CD4-positive, alpha-beta T cell (primary cell): ENCODE measurements at places on chromosomes 11 and 22. TPM values are rescaled to one million over a fixed set of nuclear protein-coding genes. Genes with fewer than 3 reads are reported as not detected.

GRCh38 chr22:38729946-38730345, 24.2 kb downstream of the GTPBP1 start:
- H3K27me3 ChIP-seq, result no peaks in the 10 kb centered on the region
- peaks cover 76% of the 10 kb centered on the region for H3K36me3 ChIP-seq
- no peak for DNase-seq

GRCh38 chr11:119758291-119758690, 29.3 kb upstream of the NECTIN1 start:
- H3K36me3 ChIP-seq, result no peaks in the 10 kb centered on the region
- DNase-seq, result no peak
- H3K27ac ChIP-seq, result no peak overlapping the region
- no peak overlapping the region for H3K4me3 ChIP-seq

GRCh38 chr22:19723232-19723982, at the start of gene GP1BB:
Gene GP1BB (plus strand): TSS chr22:19723539. CDS start chr22:19723570, 31 bp downstream.
- DNase-seq, result no peak
- H3K4me1 ChIP-seq, result peaks cover 26% of the 10 kb centered on the region
- no peaks in the 10 kb centered on the region for H3K36me3 ChIP-seq
- H3K27ac ChIP-seq, result no peak within 1 kb of the TSS
- peaks cover 36% of the 10 kb centered on the region for H3K27me3 ChIP-seq
- H3K4me3 ChIP-seq, result peak within 1 kb of the TSS; percentile 16

GRCh38 chr11:836274-836673, 3.5 kb downstream of the CD151 start:
- no peak overlapping the region for H3K27ac ChIP-seq
- peaks cover 5% of the 10 kb centered on the region for H3K27me3 ChIP-seq
- DNase-seq, result no peak
- peaks cover 52% of the 10 kb centered on the region for H3K4me1 ChIP-seq
- H3K4me3 ChIP-seq, result no peak overlapping the region

DNA sequence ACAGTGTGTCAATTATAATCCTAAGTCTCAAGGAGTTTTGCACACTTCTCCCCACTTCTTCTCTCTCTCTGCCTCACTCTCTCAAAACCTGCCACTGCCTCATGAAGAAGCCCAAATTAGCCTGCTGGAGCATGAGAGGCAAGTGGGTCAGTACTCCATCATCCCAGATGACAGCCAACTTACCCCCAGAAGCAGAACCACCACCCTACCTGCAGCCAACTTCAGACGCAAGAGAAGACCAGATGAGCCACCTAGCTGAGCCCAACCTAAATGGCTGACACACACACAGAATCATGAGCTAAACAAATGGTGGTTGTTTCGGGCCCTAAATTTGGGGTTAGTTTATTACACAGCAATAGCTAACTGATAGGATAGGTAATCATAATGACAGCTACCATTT, 61.2 kb downstream of the CD82 start:
- H3K4me1 ChIP-seq, result peaks cover 22% of the 10 kb centered on the region
- DNase-seq, result no peak
- peaks cover 9% of the 10 kb centered on the region for H3K36me3 ChIP-seq
- no peak overlapping the region for H3K4me3 ChIP-seq
- H3K27me3 ChIP-seq, result no peaks in the 10 kb centered on the region

DNA sequence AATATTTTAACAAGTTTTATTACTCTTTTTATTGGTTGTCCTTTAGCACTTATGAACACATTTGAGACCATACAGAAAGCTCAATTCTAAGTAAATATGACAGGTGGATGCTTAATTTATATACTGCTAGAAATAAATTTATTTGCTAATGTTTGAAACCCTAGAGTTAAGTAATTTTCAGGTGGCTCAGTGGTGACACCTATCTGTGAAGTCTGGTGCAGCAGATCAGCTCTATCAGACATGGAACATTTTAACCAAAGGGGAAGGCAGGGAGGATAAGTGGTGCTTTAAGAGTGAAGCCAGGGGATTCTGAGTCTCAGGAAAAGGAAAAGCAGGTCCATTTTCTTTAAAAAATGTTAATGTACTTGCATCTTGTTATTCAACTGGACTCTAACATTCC, 175.8 kb downstream of the DSCAML1 start:
- H3K36me3 ChIP-seq, result no peaks in the 10 kb centered on the region
- no peaks in the 10 kb centered on the region for H3K4me1 ChIP-seq
- H3K27ac ChIP-seq, result no peak overlapping the region
- DNase-seq, result no peak
- no peaks in the 10 kb centered on the region for H3K27me3 ChIP-seq

DNA sequence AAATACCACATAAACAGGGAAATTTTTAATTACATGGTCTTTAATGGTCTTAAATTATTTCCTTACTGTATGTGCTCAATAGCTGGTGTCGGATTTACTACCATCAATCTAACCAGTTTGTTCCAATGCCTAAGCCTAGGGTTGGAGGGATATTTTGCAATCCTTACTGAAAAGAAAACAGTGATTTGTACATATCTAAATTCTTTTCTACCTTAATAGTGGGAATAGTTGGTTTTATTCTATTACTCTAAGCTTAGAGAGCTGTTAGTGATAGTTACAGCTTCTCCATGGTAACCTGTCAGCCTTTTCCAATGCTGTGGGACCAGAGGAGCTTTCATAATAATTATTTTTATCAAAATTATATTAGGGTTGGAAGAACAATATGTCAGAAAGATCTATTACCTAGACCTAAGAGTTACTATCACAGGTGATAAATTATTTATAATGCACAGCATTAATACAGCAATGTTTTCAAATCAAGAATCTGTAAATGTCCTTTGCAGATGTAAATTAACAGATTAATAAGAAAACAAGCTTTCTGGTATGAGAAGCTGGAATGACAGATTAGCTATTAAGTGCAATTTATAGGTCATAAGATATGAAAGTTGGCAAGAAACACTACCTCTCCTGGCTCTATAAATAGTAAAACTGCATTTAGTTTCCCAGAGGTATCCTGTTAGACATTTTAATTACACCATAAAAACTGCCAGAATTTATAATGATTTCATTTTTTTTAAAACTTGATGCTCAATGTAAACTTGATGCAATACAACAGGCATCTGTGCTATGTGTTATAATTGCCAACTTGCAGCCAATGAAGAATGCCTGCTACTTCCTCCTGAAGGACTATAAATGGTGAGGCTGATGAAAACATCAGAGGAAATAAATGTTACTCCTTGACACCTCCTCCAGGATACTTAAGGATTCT, 262.0 kb upstream of the PITPNB start:
- H3K4me3 ChIP-seq, result no peak overlapping the region
- peaks cover 3% of the 10 kb centered on the region for H3K27me3 ChIP-seq
- no peak for DNase-seq
- H3K27ac ChIP-seq, result no peak overlapping the region
- no peaks in the 10 kb centered on the region for H3K4me1 ChIP-seq

DNA sequence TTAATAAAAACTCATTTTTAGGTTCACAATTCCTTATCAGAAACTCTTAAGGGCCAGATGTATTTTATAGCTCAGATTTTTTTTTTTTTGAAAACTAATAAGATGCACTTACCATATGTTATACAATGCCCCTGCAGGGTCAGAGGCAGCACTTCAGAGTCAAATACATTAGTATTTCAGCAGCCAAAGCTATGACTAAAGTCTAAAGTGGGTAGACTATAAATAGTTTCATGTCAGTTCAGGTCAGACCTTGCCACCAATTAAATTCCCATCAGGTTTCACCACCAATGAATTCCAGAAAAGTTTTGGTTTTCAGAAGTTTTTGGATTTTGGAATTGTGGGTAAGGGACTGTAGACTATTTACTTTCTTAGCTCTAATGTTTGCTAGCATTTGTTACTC, 75.9 kb downstream of the FAM83F start:
- H3K4me3 ChIP-seq, result no peak overlapping the region
- H3K36me3 ChIP-seq, result no peaks in the 10 kb centered on the region
- no peaks in the 10 kb centered on the region for H3K27me3 ChIP-seq
- peaks cover 36% of the 10 kb centered on the region for H3K4me1 ChIP-seq
- no peak for DNase-seq

DNA sequence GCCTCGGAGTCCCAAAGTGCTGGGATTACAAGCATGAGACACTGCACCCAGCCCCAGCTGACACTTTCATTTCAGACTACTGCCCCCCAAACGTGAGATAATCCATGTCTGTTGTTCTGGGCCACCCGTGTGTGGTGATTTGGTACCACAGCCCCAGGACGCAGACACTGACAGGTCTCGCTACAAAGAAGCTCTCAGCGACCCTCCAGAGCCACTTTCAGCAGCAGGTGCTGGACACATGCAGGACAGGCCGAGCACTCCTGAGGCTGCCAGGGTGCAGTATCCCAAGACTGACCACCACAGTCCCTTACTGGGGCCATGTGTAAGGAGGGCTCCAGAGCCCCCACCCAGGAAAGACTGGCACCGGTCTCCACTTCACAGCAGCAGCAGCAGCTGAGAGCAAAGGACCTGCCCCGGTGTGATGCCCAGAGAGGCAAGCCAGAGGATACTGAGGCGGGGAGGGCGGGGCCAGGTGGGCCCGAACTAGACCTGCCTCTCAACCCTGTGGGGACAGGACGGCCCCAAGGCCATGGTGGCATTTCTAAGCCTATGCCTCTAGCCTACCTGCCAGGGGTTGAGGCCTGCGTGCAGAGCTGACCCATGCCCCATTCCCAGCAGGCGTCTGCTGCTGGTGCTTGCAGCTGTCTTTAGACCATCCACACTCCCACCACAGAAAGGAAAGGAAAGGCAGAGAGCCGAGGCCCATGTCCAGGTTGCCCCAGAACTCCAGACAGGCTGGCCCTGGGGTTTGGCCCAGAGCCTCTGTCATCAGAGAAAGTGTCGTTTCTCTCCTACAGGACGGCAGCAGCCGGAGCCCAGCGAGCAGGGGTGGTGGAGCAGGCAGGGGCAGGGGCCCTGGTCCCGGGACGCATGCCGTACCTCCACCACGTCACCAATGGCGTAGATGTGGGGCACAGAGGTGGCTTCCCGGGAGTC, 28.0 kb upstream of the GNB1L start:
- H3K4me3 ChIP-seq, result no peak overlapping the region
- peaks cover 47% of the 10 kb centered on the region for H3K4me1 ChIP-seq
- DNase-seq, result no peak
- no peaks in the 10 kb centered on the region for H3K36me3 ChIP-seq

GRCh38 chr22:20486229-20486628, 9.4 kb downstream of the KLHL22 start:
- no peak overlapping the region for H3K4me3 ChIP-seq
- H3K27me3 ChIP-seq, result no peaks in the 10 kb centered on the region
- peaks cover 24% of the 10 kb centered on the region for H3K4me1 ChIP-seq
- peaks cover 24% of the 10 kb centered on the region for H3K36me3 ChIP-seq
- H3K27ac ChIP-seq, result no peak overlapping the region

DNA sequence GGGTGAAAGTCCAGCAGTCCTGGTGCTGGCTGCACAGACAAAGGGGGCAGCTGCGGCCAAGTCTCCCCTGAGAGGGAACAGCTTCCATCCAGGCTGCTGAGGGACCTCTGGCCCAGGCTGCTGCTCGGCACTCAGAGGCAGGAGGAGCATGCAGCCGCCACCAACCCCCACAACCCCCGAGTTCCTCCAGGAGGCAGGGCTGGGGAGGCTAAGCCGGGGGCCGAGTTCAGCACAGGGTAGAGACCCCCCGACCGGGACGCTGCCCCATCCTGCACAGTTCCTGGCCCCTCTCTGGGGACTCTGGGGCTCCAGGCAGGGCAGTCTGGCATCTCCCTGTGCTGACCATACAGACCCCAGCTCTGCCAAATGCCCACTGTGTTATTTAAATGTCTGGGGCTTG, 20.2 kb downstream of the IGSF9B start:
- peaks cover 24% of the 10 kb centered on the region for H3K36me3 ChIP-seq
- no peaks in the 10 kb centered on the region for H3K4me1 ChIP-seq
- H3K27ac ChIP-seq, result no peak overlapping the region
- H3K27me3 ChIP-seq, result no peaks in the 10 kb centered on the region

- no peak overlapping the region for H3K27ac ChIP-seq
- H3K27me3 ChIP-seq, result no peaks in the 10 kb centered on the region
- no peaks in the 10 kb centered on the region for H3K4me1 ChIP-seq
- DNase-seq, result no peak
- no peaks in the 10 kb centered on the region for H3K36me3 ChIP-seq
Observed at GRCh38 chr11:122235615-122236014, 119.6 kb upstream of the BLID start.

DNA sequence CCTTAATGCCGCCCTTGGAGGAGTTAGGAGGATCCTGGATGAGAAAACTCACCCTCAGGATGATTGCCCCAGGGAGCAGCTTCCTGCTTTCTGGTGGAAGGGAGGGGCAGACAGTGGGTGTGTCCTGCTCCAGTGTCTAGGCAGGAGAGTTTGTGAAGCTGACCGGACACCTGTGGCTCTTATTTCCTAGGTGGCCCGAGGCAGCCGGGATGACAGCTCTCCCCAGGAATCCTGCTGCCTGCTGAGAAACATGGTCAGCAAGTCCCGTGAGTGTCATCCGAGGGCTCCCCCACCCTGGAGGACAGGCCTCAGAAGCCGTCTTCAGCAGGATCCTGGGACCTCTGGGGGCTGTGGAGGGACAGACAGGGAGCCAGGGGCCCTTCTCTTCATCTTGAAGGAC, 50.4 kb downstream of the ST3GAL4 start:
- no peak overlapping the region for H3K4me3 ChIP-seq
- no peaks in the 10 kb centered on the region for H3K36me3 ChIP-seq
- no peaks in the 10 kb centered on the region for H3K4me1 ChIP-seq
- DNase-seq, result no peak
- no peaks in the 10 kb centered on the region for H3K27me3 ChIP-seq
- no peak overlapping the region for H3K27ac ChIP-seq

DNA sequence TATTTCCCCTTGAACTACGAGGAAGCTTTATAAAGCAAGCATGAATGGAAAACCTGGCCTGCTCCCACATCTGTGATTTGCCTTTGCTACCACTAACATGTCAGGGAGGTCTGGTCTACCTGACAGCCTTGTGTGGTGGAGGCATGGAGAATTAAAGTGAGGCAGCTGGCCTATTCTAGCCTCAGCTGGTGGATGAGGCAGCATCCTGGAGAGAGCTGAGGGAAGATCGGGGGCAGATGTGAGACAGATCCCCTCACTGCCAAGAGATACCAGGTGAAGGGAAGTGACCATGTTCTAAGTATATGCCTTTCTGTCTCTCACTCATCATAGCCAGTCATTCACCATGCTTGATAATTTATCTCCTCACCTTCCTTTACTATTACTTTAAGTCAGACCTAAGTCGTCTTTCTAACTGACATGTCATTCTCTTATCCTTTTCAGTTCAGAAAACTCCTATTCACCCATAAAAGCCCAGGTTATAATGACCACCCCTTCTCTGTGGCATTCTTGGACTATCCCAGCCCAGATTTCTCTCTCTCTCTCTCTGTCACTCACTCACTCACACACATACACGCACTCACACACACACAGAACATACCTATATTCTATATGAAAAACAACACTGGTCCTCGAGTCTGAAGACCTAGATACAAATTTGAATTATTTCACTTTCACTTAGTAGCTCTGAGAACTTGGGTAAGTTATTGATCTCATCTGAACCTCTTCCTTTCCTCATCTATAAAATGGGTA, 90.7 kb downstream of the CSNK2A3 start:
- DNase-seq, result no peak
- H3K27ac ChIP-seq, result no peak overlapping the region
- H3K36me3 ChIP-seq, result no peaks in the 10 kb centered on the region
- no peaks in the 10 kb centered on the region for H3K27me3 ChIP-seq

GRCh38 chr11:128336203-128336602, 251.2 kb downstream of the ETS1 start:
- no peaks in the 10 kb centered on the region for H3K27me3 ChIP-seq
- no peak overlapping the region for H3K27ac ChIP-seq
- no peak overlapping the region for H3K4me3 ChIP-seq
- no peak for DNase-seq
- no peaks in the 10 kb centered on the region for H3K36me3 ChIP-seq

The TEX12 gene
- 0.39 TPM for total RNA-seq

The MED15 gene
- total RNA-seq, result 181 TPM

The SPI1 gene
- total RNA-seq, result 4.9 TPM

The OR4X1 gene
- not detected for total RNA-seq

The C11orf42 gene
- not detected for total RNA-seq

The APOA4 gene
- not detected for total RNA-seq

The OR5W2 gene
- total RNA-seq, result not detected

The MYOD1 gene
- not detected for total RNA-seq
